ENCODE measurements at places on chromosomes 5 and 9.

GRCh38 chr5:178326374-178326715 lies 93.7 kb upstream of the PHYKPL start:
- DNase-seq, result no peak

GRCh38 chr9:23826120-23826629 lies at the start of gene ELAVL2:
Gene ELAVL2 (minus strand): TSS chr9:23826240. CDS start chr9:23762234, 64,006 bp downstream.
- DNase-seq, result peak; percentile 100

DNA sequence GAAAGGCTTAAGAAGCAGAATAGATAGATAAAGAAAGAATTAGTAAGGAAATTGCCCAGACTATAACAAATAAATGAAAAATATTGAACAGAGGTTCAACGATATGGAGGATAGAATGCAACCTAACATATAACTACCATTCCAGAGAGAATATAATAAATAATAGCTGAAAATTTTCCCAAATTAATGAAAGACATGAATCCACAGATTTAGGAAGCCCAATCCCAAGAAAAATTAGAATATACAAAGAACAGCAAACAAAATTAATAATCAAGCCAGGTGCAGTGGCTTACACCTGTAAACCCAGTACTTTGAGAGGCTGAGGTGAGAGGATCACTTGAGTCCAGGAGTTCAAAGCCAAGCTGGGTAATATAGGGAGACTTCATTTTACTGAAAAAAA lies 27.8 kb upstream of the FNIP1 start:
- DNase-seq, result no peak

- DNase-seq, result no peak
Measured at GRCh38 chr5:36691696-36692371, 85.4 kb downstream of the SLC1A3 start.

DNA sequence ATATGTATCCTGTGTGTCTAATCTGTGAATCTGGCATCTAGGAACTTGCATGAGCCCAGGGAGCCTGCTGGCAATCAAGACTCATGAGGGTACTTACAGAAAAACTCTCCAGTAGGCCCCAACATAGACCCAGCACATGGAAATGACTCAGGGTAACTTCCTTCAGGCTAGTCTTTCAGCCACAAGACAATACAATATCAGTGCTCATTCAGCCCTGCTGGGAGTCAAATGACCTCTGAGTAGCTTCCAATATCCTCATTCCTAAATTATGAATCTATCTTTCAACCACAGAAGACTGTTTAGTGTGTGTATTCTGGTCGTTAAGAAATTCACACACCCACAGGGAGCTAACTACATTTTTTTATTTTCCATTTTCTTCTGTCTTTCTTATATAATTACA lies 1273.0 kb downstream of the EFNA5 start:
- peak; percentile 97 for DNase-seq

DNA sequence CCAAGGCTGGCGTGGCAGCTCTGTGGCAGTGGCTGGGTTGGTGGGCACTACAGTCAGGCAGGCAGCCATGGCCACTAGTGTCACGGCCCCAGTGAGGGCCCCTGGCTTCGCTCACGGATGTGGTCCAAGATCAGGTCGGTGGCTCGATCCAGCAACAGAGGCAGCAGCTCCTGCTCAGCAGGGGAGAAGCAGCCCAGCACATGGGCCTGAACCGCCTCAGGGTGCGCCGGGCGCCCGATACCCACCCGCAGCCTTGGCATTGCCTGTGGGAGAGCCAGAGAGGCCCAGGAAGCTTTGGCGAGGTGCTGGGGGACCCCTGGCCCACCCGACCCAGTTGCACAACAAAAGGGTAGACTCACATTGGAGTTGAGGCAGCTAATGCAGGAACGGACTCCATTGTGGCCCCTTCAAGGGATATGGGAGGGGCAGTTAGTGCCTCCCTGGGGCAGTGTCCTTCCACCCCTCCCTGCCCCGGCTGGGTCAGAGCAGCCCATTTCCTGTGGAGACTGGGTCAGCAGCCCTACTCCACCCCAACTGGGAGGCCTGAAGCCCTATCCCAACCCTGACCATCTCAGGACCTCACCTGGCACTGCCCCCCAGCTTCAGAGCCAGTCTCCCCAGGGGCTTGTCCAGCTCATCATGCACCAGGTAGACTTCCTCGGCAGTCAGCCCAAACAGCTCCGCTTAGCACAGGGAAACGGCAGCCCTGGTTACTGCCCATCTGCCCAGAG lies 1.3 kb downstream of the PTRH1 start:
- DNase-seq, result no peak

GRCh38 chr9:128215491-128216409 lies 12.6 kb downstream of the DNM1 start:
- no peak for DNase-seq

DNA sequence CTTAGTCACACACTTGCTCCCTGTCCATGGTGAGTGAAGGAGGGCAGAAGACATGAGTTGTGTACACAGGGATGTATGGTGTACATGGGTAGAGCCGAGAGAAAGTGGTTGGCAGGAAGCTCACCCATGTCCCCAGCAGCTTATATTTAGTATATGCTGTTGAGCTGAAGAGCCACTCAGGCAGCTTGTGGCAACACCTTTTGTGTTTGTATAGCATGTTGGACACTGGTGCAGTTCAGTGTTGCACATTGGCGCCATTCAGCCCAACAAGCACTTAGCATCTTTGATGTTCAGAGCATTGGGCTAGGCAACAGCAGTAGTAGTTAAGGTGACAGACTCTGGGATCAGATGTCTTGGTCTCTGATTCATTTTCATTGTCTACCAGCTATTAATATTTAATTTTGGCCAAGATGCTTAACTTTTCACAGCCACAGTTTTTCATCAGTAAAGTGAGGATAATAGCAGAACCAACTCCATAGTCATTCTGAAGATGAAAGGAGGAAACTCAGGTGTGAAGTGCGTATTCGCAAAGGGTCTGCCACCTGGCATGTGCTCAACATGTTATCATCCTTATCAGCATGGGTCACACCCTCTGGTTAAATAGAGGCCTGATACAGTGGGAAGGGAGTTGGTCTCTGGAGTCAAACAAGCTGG lies 184.8 kb downstream of the NR3C1 start:
- DNase-seq, result no peak

DNA sequence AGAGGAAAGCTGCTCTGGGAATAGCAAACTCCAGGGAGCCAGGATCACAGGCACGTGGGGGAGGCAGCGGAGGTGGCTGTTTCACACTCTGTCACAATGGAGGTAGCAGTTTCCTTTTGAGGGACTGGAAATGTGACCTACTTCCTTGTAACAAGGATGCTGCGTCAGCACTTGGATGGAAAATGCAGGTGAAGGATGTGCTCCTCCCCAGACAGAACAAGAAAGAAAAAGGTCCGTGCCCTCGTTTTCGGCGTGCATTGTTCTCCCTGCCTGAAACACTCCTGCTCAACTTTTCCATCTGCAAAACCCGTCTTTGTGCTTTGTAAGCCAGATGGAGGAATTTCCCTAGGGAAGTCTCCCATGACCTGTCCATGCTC lies 55.1 kb upstream of the SH3PXD2B start:
- no peak for DNase-seq

DNA sequence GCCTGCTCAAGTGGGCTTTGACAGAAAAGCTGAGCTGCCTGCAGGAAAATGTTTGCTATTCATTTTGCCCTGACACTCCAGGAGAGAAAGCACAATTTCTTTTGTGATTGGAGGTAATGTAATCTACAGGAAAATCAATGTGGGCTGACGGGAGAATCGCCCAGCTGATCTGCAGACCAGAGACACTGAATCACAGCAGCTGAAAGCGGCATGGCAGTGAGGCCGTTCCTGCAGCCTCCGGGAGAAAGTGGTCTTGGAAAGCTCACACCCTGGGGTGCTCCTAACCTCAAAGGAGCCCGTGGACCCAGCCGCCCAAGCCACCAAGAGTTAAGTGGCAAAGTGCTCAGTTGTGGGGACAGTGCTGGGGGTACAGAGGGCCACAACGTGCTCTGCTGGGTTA lies 593.6 kb downstream of the BNC2 start:
- no peak for DNase-seq

DNA sequence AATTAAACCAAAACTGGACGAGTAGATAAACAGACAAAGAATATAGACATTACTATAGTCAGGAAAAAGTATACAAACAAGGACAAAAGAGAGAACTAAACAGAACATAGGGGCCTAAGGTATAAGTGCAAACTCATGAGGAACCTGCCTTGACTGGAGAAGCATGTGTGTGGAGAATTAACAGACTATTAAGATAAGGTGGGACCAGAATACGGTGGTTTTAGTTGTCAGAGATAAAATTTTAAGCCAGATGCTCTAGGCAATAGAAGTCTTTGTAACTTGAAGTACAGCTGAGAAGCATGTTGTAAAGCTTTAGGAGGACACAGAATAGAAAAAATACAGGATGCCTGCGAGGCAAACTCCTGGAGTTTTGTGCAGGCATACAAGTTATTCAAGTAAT lies 707.1 kb downstream of the PTPRD start:
- no peak for DNase-seq

- DNase-seq, result no peak
Measured at GRCh38 chr5:139180850-139181249, 17.3 kb downstream of the SIL1 start.

GRCh38 chr5:102668220-102668932 lies 86.7 kb upstream of the PAM start:
- peak; percentile 67 for DNase-seq

- peak; percentile 65 for DNase-seq
Measured at GRCh38 chr5:98109561-98110006, 663.9 kb upstream of the RGMB start.

DNA sequence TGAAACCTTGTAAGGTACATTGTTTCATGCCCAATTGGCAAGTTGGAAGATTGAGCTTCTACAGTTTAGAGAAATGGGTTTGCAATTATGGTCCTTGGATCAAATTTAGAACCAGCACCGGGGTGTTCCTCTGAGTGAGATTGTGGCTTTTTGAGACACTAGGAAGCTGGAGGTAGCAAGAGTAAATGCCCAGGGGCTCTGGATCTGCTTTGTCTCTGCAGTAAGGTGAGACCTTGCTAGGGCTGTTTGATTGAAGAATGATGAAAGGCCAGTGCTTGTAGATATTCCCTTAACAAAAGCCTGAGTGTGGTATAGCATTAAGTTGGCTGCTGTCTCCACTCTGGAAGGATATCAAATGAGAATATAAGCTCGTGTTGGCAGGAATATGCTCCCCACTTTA lies 36.0 kb downstream of the WWC1 start:
- DNase-seq, result no peak

GRCh38 chr5:173243831-173244305 lies 8.9 kb upstream of the NKX2-5 start:
- no peak for DNase-seq

GRCh38 chr5:80885396-80886000 lies 74.7 kb upstream of the RASGRF2 start:
- DNase-seq, result no peak

DNA sequence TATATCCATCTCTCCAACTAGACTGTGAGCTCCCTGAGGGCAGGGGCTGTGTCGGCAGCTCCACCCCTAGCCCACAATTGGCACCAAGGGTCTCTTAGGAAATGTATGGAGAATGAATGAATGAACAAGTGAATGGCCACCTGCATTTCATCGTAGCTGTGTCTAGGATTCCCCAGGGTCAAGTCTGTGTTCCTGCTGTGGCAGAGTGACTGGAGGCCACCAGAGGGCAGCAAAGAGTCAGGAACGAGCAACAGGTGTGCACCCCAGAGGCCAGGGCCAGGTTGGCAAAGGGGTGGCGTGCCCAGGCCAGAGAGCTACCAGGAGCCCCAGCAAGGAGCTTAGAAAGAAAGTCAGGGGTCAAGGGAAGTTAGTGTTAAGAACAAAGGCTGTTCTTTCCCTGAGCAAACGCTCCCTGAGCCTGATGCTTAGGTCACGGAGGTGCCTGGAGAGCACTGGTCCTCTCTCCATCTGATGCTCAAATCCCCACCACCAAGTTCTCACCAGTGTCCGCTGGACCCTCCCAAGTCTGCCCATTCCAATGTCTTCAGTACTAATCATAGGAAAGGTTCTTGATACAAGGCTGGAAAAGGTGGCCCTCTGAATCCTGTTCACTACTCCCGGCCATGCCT lies 160.7 kb downstream of the PAX5 start:
- DNase-seq, result peak; percentile 76

DNA sequence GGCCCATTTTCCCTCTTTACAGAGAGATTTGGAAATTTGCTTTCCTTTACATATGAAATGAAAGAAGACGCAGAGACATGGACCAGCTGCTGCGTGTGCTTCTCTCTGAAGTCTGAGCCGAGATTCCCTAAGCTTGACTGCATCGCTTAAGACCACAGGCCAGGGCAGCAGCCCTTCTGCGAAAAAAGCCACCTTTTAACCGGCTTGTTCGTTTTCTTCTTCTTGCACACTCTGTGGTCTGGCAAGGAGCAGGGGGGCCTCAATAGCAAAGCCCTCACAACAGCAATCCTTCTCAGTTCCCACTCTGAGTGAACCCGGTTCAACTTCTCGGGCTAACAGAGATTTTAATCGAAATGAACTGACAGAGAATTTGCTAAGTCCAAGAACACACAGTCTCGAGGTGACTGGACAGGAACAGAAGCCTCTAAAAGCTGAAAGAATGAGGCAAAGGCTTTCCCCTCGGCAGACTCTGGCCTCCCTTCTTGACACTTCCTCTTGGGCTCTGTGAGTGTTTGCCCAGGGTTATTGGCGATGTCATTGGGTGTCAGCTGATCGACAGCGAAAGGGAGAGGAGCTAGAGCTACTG lies 512.9 kb upstream of the KLF4 start:
- no peak for DNase-seq

GRCh38 chr9:99905833-99906402 lies 536 bp upstream of the STX17 start:
- peak; percentile 81 for DNase-seq

- peak; percentile 61 for DNase-seq
Measured at GRCh38 chr9:111794835-111795556, at the start of gene SHOC1. Gene SHOC1 (minus strand): TSS chr9:111794937. CDS start chr9:111791418, 3,519 bp downstream.

- peak; percentile 6 for DNase-seq
Measured at GRCh38 chr5:90934091-90934719, 375.6 kb downstream of the ADGRV1 start.

DNA sequence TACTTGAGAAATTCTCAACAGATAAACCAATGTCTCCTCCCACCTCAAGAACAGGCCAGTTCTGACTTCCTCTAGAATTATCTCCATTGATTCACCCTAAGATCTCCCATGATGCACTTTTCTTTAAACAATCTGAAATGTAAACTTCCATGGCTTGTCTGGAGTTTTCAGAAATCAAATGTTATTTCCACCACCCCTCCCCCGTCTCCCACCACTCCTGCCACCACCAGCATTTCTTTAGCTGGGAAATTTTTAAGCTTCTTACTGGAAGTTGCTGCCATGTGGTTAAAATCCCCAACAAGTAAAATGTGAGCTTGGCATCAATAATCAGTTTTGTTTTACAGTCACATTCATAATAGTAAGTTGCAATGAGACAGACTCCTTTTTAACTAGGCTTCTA lies 32.8 kb upstream of the BASP1 start:
- DNase-seq, result no peak

- DNase-seq, result no peak
Measured at GRCh38 chr9:12955510-12956163, 180.8 kb downstream of the LURAP1L start.

DNA sequence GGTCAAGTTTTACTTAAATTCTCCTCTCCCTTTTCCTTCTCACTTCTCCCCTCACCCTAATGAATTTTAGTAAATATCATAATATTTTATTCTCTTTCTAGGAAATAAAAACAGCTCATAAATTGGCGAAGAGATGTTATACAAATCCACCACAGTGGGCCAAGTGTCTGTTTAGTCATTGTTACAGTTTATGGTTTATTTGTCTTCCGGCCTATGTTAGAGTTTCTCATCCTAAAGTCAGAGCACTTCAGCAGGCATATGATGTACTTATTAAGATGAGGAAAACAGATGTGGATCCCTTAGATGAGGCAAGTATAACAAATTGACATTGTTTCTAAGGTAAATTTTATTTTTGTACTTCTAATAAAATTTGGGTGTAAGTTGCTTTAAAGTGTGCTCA lies 48.2 kb downstream of the RPS6 start:
- DNase-seq, result no peak
